ENCODE measurements at places on chromosomes 16 and 17.

- H3K36me3 ChIP-seq, result no peaks in the 10 kb centered on the region
- no peaks in the 10 kb centered on the region for H3K4me1 ChIP-seq
- no peak overlapping the region for H3K27ac ChIP-seq
- no peak for DNase-seq
Observed at GRCh38 chr16:88369447-88370008, 13.2 kb upstream of the ZNF469 start.

DNA sequence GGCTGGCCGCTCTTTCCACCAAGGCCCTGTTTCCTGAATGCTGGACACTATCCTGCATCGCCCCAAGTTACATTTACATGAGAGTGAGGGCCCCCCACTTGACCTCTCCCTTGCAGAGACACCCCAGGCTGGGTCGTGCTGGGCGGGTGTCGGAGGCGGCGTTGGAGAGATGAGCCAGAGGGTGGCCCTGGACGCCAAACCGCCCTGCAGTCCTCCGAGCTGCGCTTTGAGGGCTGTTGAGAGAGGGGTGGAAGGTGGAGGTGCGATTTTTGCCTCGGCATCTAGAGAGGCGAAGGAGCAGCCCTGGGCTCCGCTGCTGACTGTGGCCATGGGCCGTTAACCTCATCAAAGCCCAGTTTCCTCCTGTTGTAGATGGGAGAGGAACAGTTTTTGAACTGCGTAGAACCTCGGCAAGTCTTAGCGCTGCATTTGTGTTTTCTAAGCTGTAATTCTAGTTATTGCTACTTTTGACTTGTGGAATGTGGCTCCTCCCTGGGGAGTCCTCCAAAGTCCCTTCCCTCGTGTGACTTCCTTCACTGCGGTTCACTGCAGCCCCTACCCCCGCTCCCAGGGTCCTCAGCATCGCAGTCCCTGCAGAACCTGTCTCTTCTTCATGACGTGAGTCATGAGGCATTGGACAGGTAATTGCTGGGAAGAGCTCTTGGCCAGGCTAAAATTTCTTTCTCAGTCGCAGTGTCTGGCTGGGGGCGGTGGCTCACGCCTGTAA lies 986 bp upstream of the ELOB start:
- H3K27ac ChIP-seq, result peak overlapping the region; percentile 99
- peaks cover 27% of the 10 kb centered on the region for H3K4me1 ChIP-seq
- H3K27me3 ChIP-seq, result no peaks in the 10 kb centered on the region
- H3K4me3 ChIP-seq, result peak overlapping the region; percentile 97

- H3K27ac ChIP-seq, result no peak overlapping the region
- H3K4me1 ChIP-seq, result peaks cover 6% of the 10 kb centered on the region
- no peaks in the 10 kb centered on the region for H3K36me3 ChIP-seq
Observed at GRCh38 chr17:31433091-31433790, 41.8 kb downstream of the RAB11FIP4 start.

- no peak overlapping the region for H3K4me3 ChIP-seq
- no peak overlapping the region for H3K27ac ChIP-seq
- no peak for DNase-seq
- no peaks in the 10 kb centered on the region for H3K27me3 ChIP-seq
Observed at GRCh38 chr17:59287891-59288290, 43.6 kb upstream of the YPEL2 start.

- H3K27me3 ChIP-seq, result no peaks in the 10 kb centered on the region
- no peak overlapping the region for H3K4me3 ChIP-seq
- no peak for DNase-seq
- H3K27ac ChIP-seq, result no peak overlapping the region
Observed at GRCh38 chr17:81179220-81179619, 13.2 kb upstream of the AATK start.

GRCh38 chr16:30557707-30557956 lies 542 bp downstream of the ZNF764 start:
- H3K4me3 ChIP-seq, result peak overlapping the region; percentile 78
- no peak for DNase-seq
- no peaks in the 10 kb centered on the region for H3K27me3 ChIP-seq
- H3K27ac ChIP-seq, result peak overlapping the region; percentile 95
- no peaks in the 10 kb centered on the region for H3K36me3 ChIP-seq

GRCh38 chr16:10308305-10309193 lies 77.3 kb upstream of the ATF7IP2 start:
- H3K36me3 ChIP-seq, result no peaks in the 10 kb centered on the region
- no peak for DNase-seq
- peaks cover 13% of the 10 kb centered on the region for H3K4me1 ChIP-seq
- H3K27me3 ChIP-seq, result no peaks in the 10 kb centered on the region
- H3K4me3 ChIP-seq, result no peak overlapping the region
- H3K27ac ChIP-seq, result no peak overlapping the region

DNA sequence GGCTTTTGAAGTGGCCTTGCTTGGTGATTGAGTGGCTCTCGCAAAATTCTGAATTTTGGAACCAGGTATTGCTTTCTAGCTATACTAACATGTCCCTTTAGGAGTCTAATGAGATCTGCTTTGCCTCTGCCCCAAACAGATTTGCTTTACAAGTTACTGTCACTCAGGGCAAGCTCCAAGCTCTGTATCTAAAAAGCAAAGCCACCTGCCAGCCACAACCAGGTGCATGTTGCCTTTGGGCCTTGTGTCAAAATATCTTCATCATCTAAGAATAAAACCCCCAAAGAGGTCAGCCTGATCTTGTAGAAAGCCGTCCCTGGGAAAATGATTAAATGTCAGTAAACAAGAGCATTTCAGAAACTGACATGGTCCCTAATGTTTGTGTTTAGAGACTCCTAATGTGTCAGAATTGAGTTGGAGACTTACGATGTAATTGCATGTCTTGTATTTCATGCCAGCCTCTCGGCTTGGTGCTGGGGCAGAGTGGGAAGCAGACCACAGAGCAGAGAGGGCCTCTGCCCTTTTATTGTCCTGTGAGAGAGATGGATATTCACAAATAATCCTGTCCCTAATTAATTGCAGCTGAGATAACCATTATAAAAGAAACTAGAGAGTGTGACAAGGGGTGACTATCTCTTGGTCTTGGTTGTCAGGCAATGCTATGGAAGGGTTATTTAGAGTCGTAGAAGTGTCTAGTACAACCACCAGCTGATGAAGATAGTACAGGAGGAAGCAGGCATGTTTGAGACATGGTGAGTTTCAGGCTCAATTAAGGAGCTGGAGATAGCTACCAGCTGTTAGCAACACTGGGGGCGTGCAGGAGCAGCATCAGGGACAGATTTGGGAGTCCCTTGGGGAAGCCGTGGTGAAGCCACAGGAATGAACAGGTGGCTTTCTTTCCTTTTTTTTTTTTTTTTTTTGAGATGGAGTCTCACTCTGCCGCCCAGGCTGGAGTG lies 90.7 kb downstream of the PITPNC1 start:
- H3K4me1 ChIP-seq, result no peaks in the 10 kb centered on the region
- no peak overlapping the region for H3K27ac ChIP-seq
- no peak for DNase-seq

- no peaks in the 10 kb centered on the region for H3K36me3 ChIP-seq
- no peak for DNase-seq
- peaks cover 11% of the 10 kb centered on the region for H3K4me1 ChIP-seq
Observed at GRCh38 chr17:78527345-78527744, 49.9 kb downstream of the DNAH17 start.

DNA sequence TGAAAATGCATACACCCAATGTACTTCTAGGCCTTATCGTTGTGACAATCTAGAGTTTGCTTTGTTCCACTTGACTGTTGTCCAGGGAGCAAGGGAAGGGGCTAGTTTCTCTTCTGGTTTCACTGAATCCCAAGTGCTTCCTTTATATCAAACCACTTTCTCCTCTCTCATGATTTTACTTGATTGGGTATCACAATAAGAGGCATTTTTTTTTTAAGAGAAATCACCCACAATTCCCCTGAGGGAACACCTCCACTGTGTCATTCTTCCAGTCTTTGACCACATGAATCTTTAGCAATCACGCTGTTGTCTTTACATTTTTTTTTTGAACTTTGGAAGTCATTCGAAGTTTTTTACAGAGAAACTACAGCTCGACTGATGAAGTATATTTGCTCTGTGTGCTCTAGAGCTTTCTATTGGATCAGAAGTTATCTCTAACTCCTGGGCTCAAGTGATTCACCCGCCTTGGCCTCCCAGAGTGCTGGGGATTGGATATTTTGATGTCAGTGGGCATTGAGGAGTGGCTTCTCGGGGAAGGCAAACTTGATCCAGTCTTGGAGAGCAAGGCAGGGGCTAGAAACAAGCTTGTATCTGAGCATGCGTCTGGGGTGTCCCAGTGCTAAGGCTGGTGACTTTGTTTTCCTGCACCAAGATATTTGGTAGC lies 3.0 kb downstream of the CDH1 start:
- DNase-seq, result no peak
- peaks cover 65% of the 10 kb centered on the region for H3K4me1 ChIP-seq
- no peaks in the 10 kb centered on the region for H3K27me3 ChIP-seq
- H3K27ac ChIP-seq, result peak overlapping the region; percentile 96
- no peaks in the 10 kb centered on the region for H3K36me3 ChIP-seq
- no peak overlapping the region for H3K4me3 ChIP-seq

- no peaks in the 10 kb centered on the region for H3K36me3 ChIP-seq
- no peak for DNase-seq
- H3K27me3 ChIP-seq, result no peaks in the 10 kb centered on the region
- peaks cover 48% of the 10 kb centered on the region for H3K4me1 ChIP-seq
- no peak overlapping the region for H3K4me3 ChIP-seq
Observed at GRCh38 chr17:78317794-78318400, 42.0 kb downstream of the SOCS3 start.

DNA sequence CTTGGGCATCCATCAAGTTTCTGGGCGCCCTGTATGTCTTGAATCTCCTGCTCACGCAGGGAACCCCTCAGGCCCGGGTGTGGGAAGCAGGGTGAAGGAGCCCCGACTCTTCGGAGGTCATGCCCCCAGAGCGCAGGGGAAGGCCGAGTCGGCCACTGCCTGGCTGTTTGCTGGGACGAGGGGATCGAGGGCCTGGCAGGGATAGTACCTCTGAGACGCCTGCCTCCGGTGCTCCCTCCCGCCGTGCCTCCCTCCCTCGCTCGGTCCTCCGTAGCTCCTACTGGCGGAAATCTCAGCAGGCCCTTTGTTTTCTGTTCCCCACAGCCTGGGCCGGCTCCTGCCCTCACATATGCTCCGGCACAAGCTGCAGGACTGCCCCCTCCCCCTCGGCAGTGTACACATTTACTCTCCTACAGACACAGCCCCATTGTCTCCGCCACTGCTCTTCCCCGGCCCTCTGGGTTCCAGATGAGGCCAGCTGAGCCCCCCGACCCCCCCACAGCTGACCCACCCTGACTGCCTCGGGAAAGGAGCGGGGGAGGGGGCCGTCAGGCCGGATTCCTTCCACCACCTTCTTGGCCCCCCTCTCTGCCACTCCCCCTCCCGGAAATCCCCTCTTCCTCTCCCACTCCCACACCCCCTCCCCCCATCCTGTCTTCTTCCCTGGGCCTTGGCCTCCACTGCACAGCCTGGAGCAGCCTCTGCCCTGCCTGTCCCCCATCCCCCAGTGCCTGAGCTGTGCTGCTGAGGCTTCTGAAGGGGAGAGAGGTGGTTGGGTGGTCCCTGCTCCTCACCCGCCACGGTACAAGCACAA lies 1.4 kb downstream of the TRAF4 start:
- H3K4me3 ChIP-seq, result peak overlapping the region; percentile 91
- H3K27ac ChIP-seq, result peak overlapping the region; percentile 93
- H3K36me3 ChIP-seq, result no peaks in the 10 kb centered on the region
- H3K4me1 ChIP-seq, result peaks cover 63% of the 10 kb centered on the region
- H3K27me3 ChIP-seq, result no peaks in the 10 kb centered on the region

- DNase-seq, result no peak
- H3K27ac ChIP-seq, result no peak overlapping the region
- no peak overlapping the region for H3K4me3 ChIP-seq
- H3K4me1 ChIP-seq, result no peaks in the 10 kb centered on the region
- H3K36me3 ChIP-seq, result no peaks in the 10 kb centered on the region
- H3K27me3 ChIP-seq, result no peaks in the 10 kb centered on the region
Observed at GRCh38 chr17:61750656-61751055, 112.7 kb downstream of the BRIP1 start.

GRCh38 chr16:351804-352520 lies 561 bp downstream of the AXIN1 start:
- peak overlapping the region; percentile 53 for H3K4me3 ChIP-seq
- H3K27ac ChIP-seq, result peak overlapping the region; percentile 67
- DNase-seq, result peak; percentile 28
- no peaks in the 10 kb centered on the region for H3K27me3 ChIP-seq
- H3K36me3 ChIP-seq, result no peaks in the 10 kb centered on the region
- H3K4me1 ChIP-seq, result peaks cover 14% of the 10 kb centered on the region

Data from body of pancreas (tissue), 4 donors.